Ovary (tissue), 10 donors: ENCODE measurements at places on chromosomes 1 and 21.
A peak's percentile ranks its signal among the peaks of the same experiment; 100 is the strongest.

- DNase-seq = no peak
Measured at GRCh38 chr21:45889961-45890360, 91.6 kb upstream of the COL6A1 start.

DNA sequence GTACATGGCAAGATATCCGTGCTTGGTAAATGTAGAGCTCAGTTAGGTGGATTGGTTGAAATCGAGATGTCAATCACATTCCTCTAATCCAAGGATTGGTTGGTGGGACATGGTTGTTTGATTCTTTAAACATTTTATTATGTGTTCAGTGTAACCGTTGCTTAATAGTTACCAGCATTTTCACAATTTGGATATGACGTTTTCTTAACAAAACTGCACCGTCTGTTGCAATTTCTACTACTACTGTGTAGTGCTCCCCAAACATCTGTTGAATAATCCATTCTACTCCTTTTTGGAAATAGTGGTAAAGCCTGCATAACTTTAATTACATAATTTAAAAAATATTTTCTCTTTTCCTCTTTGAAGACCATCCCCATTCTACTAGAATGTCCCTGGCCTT lies 16.3 kb downstream of the OR2B11 start:
- no peak for DNase-seq

DNA sequence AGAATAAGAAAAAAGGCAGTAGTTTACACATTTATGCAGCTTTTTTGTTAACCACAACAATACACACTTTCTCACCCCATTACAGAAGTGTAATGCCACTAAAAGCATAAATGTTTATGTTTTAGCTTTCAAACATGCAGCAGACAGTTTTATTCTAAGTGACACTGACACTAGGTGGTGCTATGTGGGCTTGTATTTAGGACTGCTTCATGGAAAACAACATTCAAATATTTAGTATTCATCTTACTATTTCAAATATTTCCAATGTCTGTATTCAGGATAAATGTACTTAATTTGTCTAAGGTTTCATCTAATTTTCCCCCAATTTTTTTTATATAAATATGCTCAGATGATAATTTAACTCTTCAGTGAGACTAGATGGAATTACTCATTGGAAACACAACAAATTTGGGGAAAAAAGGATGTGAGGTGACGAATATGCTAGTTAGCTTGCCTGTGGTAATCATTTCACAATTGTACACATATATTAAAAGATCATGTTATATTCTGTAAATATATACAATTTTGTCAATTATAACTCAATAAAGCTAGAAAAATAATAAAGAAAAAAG lies 71.4 kb downstream of the USP1 start:
- peak; percentile 22 for DNase-seq

- peak; percentile 68 for DNase-seq
Measured at GRCh38 chr1:10796029-10796944, at the start of gene CASZ1. Gene CASZ1, minus strand, starts transcription at chr1:10796646. Its CDS starts 102,757 bp downstream, at chr1:10693889.

GRCh38 chr1:196611873-196612272 lies 3.6 kb upstream of the KCNT2 start:
- DNase-seq = no peak

DNA sequence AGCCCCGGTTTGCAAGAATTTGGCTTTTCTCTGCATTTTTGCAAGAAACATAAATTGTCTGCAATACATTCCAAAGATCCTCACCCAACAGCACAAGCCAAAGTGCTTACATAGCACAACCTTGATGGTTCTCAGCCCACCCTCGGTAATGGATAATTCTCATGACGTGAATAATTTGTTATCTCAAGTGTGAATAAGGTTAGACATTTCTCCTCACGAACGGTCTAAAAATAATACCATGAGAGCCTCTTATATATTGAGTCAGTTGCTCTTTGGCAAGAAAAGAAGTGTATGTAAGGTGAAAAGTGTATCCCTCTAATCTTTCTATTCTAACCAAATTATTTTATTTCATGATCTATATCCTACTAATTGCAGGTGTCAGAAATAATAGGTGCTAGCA lies 33.3 kb downstream of the KRTAP19-8 start:
- DNase-seq = no peak

DNA sequence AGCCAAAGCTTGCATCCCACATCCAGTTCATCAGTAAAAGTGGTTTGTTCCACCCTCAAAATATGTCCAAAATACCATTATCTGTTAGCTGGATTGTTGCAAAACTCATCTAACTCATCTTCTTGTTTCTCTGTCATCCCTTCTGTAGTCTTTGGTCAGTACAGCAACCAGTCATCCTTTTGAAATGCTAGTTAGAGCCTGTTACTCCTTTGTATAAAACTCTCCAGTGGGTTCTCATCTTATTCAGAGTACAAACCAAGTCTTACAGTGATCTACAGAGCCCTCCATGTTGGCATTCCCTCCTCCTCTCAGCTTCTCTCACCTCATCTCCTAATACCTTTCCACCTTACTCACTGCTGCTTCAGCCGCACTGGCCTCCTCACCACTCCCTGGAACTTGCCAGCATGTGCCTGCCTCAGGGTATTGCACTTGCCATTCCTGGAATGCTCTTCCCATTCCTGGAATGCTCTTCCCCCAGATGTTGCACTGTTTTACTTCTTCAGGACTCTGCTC lies 70.6 kb downstream of the LAMC1 start:
- no peak for DNase-seq

GRCh38 chr21:15848634-15849560 lies 119.1 kb downstream of the USP25 start:
- no peak for DNase-seq

DNA sequence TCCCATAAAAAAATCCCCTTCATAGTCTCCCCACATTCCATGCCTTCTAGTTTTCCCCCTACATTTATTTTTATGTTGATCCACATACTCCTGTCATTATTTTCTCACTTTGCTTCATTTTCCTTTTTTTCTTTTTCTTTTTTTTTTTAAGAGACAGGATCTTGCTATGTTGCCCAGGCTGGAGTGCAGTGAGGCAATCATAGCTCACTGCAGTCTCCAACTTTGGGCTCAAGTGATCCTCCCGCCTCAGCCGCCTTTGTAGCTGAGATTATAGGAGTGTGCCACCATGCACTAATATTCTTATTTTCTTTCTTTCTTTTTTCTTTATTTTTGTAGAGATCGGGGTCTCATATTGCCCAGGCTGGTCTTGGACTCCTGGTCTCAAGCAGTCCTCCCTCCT lies 7.8 kb downstream of the RNF2 start:
- DNase-seq = no peak

GRCh38 chr1:23558872-23559135 lies 497 bp downstream of the ID3 start:
- no peak for DNase-seq

GRCh38 chr1:226496453-226497015 lies 52.0 kb upstream of the STUM start:
- no peak for DNase-seq

- no peak for DNase-seq
Measured at GRCh38 chr1:244361764-244362473, 89.8 kb downstream of the ADSS2 start.

DNA sequence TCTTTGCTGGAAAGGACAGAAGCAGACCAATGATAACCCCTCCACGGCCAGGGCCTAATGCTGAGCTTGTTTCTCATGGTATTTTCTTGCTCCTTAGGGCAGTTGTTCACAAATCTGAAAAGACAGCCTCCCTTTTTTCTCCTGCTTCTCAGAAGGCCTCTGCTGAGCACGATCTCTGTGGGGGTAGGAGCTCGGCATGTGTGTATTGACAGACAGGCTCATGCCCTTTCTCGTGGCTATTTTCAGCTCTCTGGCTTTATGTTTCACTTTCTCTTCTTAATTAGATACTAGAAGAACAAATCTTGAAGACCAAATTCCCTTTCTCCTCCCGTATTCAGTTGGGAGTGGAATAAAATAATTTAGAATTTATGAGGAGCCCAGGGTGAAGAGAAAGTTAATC lies 768 bp upstream of the RIIAD1 start:
- peak; percentile 18 for DNase-seq

DNA sequence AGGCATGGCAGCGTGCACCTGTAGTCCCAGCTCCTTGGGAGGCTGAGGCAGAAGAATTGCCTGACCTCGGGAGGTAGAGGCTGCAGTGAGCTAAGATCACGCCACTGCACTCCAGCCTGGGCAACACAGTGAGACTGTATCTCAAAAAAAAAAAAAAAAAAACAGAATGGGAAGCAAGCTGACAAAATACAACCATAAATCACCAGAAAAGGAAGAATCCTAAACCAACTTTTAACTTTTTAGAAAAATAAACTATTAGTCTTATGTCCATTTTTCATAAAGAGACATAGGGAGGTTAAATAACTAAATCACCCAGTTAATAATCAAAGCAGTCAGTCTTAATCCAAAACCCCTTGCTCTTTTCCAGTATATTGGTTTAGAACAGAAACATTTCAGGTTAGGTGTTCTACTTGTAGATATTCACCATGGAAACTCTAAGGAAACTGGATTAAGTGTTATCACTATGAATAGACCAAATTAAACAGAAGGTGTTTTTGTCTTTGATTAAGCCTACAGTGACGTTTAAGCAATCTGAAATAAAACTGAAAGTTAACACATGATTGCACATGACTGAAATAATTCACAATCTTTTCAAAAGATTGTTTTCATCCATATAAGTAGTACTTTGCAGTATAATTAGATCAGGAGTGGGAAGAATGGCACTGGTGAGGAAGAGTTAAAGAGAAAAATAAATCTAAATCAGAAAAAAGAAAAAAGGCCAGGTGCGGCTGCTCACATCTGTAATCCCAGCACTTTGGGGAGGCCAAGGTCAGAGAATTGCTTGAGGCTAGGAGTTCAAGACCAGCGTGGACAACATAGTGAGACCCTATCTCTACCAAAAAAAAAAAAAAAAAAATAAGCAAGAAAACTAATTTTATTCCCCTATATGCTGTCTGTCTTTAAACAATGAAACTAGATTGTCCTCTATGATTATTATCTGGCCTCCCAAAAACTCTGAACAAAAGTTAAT lies 9.6 kb downstream of the CDC42BPA start:
- DNase-seq = no peak

GRCh38 chr1:192277635-192278034 lies 39.2 kb upstream of the RGS21 start:
- DNase-seq = no peak

GRCh38 chr1:17434601-17435000 lies 4.9 kb downstream of the RCC2 start:
- no peak for DNase-seq

GRCh38 chr1:233503366-233503954 lies 110.4 kb upstream of the KCNK1 start:
- DNase-seq = no peak

- DNase-seq = no peak
Measured at GRCh38 chr1:29330089-29330488, 93.8 kb downstream of the PTPRU start.

- no peak for DNase-seq
Measured at GRCh38 chr1:167926486-167926997, 9.9 kb upstream of the DCAF6 start.

DNA sequence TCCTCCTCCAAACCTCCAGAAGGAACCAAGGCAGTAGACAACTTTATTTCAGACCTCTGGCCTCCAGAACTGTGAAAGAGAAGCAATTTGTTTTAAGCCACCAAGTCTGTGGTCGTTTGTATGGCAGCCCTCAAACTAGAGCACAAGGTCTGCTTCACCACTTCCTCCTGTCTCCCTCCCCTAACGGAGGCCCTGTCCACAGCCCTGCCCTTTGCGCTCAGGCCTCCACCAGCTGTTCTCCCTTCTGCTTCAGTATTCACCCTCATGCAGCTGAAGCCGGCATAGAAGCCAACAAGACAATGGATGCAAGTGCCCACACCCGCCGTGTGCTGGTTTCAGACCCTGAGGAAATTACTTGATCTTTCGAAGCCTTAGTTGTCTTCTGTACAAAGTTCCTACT lies 364.1 kb downstream of the HHAT start:
- DNase-seq = no peak

GRCh38 chr1:45230537-45230936 lies 24.1 kb upstream of the ZSWIM5 start:
- DNase-seq = no peak

- DNase-seq = no peak
Measured at GRCh38 chr1:119674111-119674526, 26.1 kb upstream of the ZNF697 start.

DNA sequence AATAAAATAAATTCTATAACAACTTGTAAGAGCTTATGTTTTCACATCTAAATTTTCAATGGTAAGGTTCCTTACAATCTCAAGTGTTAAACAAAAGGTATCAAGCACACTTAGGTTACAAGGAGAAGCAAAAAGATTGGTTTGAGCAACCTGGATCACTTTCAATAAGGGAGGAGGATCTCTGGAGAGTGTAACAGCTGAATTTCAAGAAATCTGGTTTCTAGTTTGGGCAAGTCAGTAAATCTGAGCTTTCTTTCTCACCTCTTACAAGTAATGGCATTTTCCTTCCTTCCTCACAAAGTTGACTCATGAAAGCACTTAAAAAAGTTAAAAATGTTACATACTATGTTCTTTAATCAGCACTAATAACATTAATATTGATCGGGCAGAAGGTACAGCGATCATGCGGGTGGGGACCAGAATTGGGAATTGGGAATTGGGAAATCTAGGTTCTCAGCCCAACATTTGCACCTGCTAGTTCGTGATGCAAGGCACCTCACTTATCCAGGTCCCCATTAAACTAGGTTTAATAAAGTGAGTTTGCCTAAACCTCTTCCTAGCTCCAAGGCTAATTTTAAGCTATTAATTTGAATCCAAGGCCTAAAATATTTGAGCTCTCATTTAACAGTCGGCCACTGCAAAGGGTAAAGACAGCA lies 3.1 kb downstream of the NUCKS1 start:
- DNase-seq = no peak

GRCh38 chr1:79711001-79711431 lies 704.5 kb upstream of the ADGRL4 start:
- DNase-seq = no peak

DNA sequence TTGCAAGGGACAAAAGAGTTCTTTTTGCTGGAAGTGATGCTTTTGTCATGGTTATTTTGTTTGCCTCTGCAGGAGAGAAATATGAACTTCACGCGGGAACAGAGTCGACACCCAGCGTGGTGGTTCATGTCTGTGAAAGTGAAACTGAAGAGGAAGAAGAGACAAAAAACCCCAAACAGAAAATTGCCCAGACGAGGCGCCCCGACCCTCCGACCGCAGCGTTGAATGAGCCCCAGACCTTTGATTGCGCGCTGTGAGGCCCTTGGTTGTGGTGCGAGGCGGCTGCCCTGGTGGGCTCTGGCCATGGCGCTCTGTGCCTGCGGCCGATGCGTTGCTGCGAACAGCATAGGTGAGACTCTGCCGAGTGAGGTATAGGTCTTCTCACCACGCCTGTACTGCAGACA lies 20.9 kb upstream of the NCMAP start:
- DNase-seq = no peak

- DNase-seq = no peak
Measured at GRCh38 chr1:74767490-74767889, 34.5 kb downstream of the TYW3 start.

GRCh38 chr1:40372658-40373322 lies 737 bp upstream of the SMAP2 start:
- no peak for DNase-seq

- DNase-seq = no peak
Measured at GRCh38 chr21:36732217-36732616, 33.3 kb downstream of the SIM2 start.

DNA sequence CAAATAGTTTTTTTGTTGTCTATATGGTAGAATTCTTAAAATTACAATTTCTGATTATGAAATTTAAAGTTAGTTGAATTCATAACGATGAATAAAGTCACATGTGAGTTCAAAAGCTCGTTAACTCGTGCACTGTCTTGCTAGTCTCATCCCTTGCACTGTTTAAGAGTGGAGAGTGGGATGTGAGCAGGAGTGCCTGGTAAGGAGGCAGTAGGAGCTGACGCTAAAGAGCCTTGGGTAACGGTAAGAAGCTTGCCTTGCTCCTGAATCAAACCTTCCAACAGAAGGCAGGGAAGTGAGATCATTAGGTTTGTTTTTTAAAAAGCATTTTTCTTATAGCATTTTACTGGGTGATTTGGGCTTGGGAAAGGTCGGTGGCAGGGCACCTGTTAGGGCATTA lies 2.3 kb upstream of the FASLG start:
- DNase-seq = no peak
